Activated CD4-positive, alpha-beta T cell treated with anti-CD3 and anti-CD28 coated beads, Interleukin-2, amount 10 ng/mL, durations not matched to agents 7 days and 5 days (primary cell): ENCODE measurements at places on chromosomes 4 and X. TPM values are rescaled to one million over a fixed set of nuclear protein-coding genes. Genes with fewer than 3 reads are reported as not detected.

DNAAF6 gene
- total RNA-seq, result not detected

KLKB1 gene
- total RNA-seq, result 0.52 TPM

SCML2 gene
- 3.5 TPM for total RNA-seq

SH2D1A gene
- total RNA-seq, result 63.1 TPM

PDGFRA gene
- total RNA-seq, result not detected

NOX1 gene
- not detected for total RNA-seq

PITX2 gene
- total RNA-seq, result not detected

ACOX3 gene
- 13.8 TPM for total RNA-seq

BMX gene
- not detected for total RNA-seq

USP17L20 gene
- not detected for total RNA-seq

MSX1 gene
- not detected for total RNA-seq

CTAG2 gene
- total RNA-seq, result not detected

PLXNB3 gene
- total RNA-seq, result 0.23 TPM

VSIG4 gene
- total RNA-seq, result not detected

NALF2 gene
- 0.19 TPM for total RNA-seq

PNMA3 gene
- 1.9 TPM for total RNA-seq

ARX gene
- not detected for total RNA-seq

EMCN gene
- not detected for total RNA-seq
